ENCODE measurements at places on chromosomes 6 and 20.

DNA sequence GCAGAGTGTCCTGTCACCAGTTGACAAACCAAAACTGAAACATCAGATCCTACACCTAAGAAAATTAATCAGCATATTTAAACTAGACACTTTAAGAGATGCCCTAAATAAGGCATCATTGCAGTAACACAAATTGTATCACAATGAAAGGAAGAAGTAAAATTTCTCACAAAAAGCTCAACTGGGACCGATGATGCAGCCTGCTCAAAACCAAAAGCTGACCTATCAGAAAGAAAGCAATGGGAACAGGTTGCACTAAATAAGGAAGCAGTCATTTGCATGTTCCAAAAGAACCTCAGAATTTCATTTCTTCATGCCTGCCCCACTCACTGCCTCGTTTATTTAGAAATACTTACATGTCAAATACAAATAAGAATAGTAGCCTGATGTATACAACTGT is 12.1 kb downstream of the HIVEP2 start:
- no peak for DNase-seq

GRCh38 chr6:10449751-10450150 is 34.9 kb upstream of the TFAP2A start:
- no peak for DNase-seq

DNA sequence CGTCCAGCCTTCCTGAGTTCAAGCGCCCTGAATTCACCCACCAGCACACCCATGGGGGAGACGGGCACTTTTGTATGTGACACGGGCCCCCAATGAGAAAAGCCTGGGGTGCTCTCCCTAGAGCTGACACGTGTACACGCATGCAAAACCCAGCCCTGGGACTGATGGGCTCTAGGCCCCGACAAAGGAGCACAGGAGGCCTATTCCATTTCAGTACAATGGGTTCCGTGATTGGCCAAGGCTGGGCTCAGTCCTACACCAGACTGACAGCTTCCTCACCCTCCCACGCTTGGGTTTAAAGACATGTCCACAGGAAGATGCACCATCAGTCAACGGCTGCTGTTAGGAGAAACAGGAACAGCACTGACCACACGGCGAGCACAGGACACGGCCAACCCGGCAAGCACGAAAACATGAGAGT is 8.8 kb downstream of the ZBTB46 start:
- DNase-seq, result no peak

- no peak for DNase-seq
Measured at GRCh38 chr20:48805286-48805685, 22.5 kb downstream of the PREX1 start.

DNA sequence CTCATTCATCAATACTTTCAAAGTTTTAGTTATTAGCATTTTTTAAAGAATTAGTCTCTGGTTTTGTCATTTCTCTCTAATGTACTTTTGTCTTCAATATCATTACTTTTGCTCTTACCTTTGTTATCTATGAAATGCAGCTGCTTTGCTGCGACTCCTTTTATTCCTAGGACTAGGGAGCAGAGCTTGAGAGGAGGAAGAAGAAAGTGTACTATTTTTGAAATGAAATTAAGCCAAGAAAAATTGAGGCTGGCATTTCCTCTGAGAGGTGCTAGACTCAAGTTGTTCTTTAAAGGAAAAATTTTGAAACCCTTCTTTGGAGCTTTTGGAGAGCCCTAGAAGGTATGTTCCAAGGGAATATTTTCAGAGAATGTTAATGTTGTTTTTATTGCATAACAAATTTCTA is 48.3 kb upstream of the MRAP2 start:
- DNase-seq, result no peak

DNA sequence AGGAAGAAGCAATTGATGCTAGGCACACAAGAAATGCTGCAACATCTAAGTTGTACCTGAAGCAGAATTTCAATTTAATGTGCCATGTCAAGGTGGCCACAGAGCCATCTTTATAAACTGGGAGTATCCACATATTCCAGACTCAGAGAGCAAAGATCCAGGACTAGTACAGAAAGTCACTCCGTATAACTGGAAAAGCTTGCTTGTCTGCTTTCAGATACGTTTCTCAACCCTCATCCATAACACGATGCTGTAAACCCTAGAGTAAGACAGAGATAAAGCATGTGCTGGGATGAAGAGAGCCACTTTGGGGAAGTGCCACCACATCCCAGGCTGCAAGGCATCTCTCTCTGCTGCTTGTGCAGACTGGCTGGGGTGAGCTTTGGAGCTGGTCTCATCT is 134.7 kb downstream of the PACRG start:
- DNase-seq, result no peak

DNA sequence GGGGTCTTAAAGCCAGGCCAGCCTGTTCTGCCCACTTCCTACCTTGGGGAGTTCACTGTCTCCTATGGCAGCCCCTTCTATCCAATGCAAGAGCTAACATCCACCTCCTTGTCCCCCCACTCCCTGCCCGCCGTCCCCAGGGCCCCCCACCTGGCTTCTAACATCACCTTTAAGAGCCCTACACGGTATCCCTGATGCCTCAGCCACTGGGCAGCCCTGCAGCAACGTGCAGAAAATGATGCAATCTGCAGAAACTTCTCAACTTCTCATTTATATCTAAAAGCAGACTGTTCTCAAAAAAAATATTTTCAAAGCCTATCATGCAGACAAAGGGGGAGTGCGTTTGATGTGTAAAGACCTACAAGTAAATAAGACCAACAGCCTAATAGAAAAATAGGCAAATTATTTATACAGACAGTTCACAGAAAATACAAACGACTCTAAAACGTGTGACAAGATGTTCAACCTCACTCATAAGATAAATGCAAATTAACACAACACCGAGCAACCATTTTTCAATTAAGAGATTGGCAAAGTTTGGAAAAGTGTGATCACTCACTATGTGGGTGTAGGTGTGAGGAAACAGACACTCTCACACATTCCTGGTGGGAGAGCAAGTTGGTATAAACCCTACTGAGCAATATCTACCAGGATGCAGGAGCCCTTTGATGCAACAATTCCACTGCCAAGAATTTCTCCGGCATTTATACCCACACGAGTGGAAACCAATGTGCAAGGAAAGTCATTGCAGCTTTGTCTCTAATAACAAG is 15.1 kb upstream of the HCK start:
- no peak for DNase-seq

DNA sequence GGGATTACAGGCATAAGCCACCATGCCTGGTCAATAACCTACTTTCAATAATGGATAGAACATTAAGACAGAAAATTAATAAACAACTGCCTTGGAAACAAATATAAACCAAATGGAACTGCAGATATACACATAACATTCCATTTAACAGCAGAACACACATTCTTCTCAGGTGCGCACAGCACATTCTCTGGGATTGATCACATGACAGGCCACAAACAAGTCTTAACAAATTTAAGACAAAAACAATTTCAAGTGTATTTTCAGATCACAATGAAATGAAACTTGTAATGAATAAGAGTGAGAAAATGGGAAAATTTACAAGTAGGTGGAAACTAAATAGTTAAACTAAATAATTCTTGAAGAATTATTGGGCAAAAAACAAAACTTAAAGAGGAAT is 167.9 kb downstream of the TBX18 start:
- no peak for DNase-seq

GRCh38 chr6:53412751-53413150 is 64.0 kb upstream of the ELOVL5 start:
- no peak for DNase-seq

GRCh38 chr6:134101479-134101878 is 49.1 kb upstream of the SLC2A12 start:
- no peak for DNase-seq

DNA sequence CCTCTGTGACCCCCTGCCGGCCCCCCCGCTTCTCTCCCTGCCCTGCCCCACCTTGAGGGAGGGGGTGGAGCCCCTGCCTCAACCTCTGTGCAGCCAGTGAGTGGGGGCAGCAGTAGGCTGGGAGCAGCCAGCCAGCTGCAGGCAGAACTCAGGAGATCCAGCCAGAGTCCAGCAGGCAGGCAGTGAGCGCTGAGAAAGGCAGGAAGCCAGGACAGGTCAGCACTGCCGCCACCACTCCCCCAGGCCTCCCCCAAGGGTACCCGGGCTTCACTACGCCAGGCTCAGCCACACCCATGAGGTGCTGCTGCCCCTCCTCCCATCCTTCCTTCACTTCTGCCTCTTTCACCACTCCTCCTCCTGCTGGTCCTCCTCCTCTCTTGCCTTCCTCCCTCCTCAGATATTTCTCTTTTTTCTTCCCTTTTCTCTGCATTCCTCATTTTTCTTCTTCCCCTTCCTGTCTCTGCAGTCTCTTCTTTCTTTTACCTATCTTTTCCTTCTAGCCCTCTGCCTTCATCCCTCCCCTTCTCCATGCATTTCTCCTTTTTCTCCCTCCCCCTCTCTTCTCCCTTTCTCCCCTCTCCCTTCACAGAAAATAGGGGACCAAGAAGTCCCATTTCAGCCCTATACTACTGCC is 11.5 kb downstream of the TMEM63B start:
- DNase-seq, result no peak

GRCh38 chr6:56386717-56387116 is 139.3 kb upstream of the COL21A1 start:
- no peak for DNase-seq

DNA sequence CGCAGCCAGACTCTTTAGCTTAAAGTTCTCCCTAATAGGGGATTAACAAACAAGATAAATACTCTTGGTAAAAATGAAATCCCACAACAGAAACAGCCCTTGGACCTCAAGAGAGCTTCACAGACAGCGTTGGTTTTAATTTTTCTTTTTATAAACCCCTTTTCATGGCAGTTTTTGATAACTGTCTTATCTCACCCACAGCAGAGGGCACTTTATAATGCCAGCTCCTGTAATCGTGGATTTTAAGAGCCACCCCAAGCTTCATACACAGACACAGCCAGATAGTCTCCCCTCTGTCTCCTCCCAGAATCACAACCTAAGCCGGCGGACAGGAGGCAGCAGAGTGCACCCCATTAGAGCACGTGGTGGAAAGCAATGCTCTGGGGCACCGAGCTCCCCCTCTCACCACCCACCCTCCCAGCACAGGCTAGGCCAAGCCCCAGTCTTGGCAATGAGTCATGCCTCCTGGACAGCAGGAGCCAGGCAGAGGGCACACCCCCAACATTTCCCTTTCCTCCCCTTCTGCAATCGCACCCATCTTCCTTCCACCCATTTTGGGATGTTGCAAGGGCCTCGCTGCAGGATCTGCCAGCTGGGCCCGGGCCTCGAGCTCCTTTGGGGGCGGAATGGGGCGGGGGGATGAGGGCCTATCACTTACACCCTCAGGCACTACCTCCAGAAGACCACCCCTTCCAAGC is 2.4 kb downstream of the JAG1 start:
- peak; percentile 37 for DNase-seq

- no peak for DNase-seq
Measured at GRCh38 chr6:41711323-41712038, 23.9 kb downstream of the TFEB start.

DNA sequence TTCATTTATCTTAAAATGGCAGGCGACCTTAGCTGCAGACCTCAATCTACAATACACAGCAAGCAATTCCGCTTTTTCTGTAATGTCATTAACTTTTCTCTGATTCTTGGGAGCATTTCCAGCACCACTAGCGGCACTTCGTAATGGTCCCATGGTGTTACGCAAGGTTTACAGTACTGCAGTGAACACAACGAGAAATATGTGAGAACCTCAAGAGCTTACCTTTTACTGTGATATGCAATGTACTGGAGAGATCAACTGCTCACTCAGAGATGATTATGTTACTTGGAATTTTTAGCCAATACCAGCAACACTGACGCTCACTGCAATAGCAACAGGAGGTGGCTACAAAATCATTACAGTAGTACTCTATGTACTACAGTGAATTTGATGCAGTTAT is 2.8 kb upstream of the CEP43 start:
- DNase-seq, result no peak

DNA sequence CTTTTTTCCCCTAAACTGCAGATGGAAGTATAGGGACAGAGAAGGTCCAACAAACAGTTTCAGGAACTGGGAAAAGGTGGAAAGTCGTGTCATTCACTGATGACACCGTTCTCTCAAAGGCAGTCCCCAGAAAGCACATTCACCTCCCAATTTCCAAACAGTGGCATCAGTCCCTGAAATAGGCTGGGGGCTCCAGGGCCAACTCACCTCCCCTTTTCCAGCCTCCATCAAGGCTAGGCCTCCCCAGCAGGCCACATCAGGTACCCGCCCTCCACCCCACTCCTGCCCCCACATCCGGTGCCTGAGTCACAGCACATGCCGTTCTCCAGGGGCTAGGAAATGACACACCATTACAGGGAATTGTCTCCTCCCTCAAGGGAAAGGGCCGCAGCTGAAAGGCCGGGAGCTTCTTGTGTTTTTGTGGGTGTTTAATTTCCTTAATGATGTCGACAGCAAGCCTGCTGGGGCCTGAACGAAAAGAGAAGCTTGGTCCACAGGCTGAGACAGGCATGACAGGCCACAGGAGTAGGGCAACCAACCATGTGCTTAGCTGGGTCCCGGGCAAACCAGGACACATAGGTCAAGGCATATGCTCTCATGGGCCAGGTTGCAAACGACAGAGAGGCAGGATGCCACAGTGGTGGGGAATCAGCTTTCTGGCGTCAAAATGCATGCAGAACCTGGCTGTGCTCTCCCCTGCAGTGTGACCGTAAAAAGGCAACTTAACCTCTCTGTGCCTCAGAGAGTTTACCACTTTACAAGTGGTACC is 39.2 kb downstream of the ZMYND8 start:
- DNase-seq, result peak; percentile 39

- DNase-seq, result no peak
Measured at GRCh38 chr6:13581700-13582229, 7.4 kb downstream of the SIRT5 start.

GRCh38 chr6:44558832-44559251 is 171.3 kb downstream of the CDC5L start:
- no peak for DNase-seq

DNA sequence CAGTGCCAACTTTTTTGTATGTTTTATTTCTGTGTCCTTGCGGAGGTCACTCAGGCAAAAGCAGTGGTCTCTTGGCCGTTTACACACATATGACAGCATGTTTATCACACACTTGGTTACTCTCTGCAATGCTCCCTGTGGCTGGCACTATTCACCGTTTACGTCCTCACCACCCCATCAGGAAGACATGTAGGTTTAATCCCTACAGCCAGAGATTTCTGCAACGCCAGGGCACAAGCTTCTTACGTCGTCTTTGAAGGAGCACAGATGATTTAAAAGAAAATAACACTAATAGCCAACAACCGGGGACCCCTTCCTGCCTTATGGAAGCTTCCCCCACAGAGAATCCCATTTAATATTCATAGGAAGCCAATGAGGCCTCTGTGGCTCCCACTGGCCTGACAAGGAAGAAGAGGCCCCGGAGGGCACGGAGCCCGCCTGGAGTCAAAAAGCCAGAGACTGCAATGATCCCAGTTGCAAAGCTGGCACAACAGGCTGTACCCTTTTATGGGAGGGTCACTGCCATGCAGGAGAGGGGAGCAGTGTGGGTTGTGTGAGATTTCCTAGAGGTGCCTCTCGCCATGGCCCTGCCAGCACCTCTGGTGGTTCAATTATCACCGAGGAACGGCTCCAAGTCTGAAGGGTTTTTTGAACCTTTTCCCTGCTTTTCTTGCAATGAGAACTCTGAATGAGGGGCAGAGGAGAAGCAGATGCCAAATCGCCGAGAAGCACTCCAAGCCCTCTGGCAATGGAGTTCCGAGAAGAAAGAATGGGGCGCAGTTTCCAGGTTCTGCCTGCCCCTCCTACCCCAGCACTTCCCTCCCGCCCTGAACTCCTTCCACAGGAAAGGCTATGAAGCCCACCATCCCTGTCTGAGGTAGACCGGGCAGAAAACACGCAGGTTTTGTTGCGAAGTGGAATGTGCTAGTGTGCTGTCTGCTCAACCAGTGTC is 96.2 kb downstream of the THBS2 start:
- DNase-seq, result no peak

Data from bone marrow (tissue), 2 donors.